Activated naive CD4-positive, alpha-beta T cell treated with anti-CD3 and anti-CD28 coated beads, Interleukin-2, amount 10 ng/mL, durations not matched to agents 7 days and 5 days (primary cell): ENCODE measurements at places on chromosomes 2 and 18.

- DNase-seq: no peak
These were observed 28.7 kb downstream of the MGAT4A start for GRCh38 chr2:98702127-98702802.

DNA sequence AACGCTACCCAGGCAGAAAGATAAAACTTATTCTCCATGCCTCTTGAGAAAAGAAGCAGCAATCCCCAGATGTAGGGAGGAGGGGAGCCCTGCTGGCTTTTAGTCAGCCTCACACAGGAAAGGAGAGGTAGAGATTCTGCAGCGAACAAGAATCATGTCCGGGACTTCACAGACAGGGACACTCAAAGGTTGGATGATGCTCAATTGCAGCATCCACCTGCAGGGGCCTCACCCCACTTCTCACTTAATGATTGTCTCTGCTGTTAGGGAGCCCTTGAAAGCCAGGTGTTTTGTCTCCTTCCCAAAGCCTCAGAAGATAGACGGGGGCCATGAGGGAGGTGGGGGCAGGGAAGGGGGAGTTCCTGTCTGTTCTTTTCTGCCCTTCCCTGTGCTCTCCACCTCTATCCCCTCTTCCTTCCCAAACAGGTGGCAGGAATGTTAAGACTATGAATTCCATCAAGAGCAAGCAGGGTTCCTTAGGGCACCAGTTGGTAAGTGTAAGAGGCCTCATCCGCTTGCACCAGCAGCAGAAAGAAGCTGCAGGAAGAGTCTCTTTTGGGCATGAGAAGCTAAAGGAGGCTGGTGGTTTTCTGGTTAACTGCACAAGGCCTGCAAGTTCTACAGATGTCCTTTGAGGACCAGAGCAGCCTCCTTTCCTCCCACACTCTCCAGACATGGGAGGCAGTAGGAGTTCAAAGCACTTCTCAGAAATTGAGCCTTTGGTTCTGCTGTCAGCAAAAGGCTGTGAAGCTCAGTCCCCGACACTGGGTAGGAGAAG, 154.7 kb upstream of the TNP1 start:
- DNase-seq: no peak

GRCh38 chr18:7567474-7568425, 634 bp downstream of the PTPRM start:
- DNase-seq: peak; percentile 21

DNA sequence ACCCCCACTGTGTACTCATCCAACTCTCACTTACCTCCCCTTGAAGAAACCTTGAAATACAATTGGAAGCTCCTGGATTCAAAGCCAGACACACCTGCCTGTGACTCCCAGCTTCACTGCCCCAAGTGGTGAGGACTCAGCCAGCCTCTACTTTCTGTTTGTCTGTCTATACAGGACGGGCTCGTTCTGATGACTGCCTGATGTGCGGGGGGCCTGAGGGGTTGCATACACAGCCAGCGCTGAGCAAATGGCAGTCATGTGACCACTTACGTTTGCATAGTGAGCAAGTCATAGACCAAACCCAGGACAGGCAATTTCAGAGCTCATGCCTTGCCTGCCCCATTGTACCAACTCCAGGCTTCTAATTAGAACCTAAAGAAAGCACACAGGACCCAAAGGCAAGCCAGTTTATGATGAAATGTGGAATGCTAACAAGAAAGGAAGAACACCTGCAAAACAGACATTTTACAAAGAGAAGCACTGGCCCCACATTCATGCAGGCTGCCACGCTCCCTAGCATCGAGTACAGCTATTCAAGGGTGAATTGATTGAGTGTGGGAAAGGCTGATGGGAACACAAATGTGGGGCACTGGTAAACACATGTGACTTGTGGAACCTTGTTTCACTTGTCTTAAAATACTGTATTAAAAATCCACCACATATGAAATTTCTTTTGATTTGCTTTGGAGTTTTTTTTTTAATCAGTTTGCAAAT, 137.8 kb downstream of the LNPK start:
- DNase-seq: no peak

GRCh38 chr2:26651470-26651771, 10.3 kb upstream of the CIB4 start:
- no peak for DNase-seq

GRCh38 chr18:61797696-61798590, 94.9 kb downstream of the RNF152 start:
- no peak for DNase-seq

DNA sequence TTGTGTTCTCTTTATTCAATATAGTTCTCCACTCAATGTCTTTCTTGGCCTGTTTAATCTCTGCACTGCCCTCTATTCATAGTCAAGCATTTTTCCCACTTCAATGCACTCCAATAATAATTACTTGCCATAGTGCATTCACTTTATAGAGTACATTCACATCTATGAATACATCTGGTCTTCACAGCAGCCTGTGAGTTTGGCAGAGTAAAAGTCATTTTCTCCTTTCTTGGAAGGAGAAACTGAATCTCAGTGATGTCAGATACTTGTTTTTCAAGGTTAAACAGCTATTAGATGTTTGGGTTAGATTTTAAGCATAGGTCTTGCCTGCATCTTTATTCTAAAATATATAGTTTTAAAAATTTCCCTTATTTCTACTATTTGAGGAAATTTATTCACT, 373.2 kb downstream of the TRIB2 start:
- no peak for DNase-seq

- DNase-seq: no peak
These were observed 245.4 kb downstream of the PTPRM start for GRCh38 chr18:7812431-7813063.

DNA sequence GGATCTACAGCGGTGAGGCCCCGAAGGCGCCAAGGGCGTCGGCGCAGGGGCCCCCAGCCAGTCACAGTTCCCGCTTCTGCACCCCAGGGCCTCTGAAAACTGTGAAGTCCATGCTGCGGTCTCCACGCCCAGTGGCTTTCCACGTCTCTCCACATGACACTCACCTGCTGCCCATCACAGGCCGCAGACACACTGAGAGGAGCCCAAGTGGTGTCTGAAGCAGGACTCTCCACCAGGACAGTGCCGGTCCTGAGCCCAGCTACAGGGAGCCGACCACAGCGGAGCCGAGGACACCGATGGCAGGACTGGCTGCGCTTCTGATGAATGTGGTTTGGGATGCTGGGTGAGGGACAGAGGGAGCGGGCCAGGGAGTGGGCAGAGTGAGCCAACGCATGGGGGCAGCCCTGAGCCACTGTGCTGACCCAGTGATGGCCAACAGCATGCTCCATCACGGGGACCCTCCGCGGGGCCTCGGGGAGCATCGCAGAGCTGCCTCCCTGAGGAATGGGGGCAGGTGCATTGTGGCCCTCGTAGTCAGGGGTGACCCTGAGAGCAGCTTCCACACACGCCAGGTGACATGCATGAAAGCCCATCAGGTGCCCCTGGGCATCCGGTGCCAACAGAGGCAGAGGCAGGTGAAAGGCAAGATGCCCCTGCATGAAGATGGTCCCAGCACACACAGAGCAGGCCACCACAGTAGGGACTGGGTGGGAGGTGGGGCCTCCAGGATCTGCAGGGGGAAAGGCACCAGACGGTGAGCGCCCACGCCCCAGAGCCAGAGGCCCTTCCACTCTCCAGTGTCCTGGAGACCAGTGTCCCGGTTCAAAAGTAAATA, 116.6 kb downstream of the HDAC4 start:
- DNase-seq: no peak

DNA sequence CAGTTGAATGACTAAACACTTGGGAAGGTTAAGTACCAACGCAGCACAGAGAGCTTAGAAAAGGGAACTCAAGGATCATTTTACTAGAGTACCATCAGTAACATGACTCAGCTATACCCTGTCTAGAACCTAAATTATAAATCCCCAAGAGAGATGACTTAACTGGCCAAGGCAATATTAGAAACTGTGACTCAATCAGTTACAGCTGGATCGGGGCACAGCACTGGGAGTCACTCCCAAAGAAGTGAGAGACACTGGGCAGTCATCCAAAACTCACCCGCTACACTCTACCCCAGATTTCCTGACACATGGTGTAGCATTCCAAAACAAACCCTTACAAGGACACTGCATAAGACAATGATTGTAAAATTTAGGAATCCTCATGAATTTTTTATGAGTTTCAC, 17.7 kb downstream of the IWS1 start:
- no peak for DNase-seq

DNA sequence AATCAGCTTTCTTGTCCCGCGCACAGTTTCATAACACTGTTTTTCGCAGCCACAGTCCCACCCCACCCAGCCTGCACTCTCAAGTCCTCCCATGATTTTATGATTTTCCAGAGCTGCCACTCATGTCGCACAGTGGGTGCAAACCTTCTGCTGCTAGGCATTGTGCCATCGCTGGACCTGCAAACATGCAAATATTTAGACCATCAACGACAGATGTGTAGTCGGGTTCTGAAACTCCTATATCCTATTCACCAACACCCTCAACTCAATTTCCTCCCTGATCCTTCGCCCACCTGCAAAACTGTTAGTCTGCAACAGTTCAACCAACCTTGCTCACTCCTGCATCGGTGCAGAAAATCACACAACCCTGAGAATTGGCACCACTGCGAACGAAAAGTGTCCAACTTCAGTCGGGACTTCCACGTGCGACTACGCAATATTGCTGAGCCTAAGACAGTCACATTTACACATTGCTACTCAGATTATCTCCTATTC, 871 bp upstream of the ALS2 start:
- DNase-seq: no peak

DNA sequence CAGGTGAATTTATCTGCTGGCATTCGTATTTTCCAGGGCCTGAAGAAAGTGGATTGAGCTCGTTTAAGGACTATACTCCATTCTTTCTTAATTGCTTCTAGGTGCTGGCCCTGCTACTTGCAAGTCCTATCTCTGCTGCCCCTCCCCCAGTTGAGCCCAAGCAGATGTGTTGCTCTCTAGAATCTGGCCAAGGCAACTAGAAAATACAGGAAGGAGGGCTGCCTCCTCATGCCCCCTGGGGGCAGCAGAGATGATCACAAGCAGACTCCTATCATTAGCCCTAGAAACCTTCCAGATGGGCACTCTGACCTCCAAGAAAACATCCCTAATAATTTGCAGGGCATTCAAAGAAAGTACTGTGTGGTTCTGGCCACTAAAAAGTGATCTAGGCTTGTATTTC, 72.5 kb upstream of the CYP26B1 start:
- DNase-seq: no peak

DNA sequence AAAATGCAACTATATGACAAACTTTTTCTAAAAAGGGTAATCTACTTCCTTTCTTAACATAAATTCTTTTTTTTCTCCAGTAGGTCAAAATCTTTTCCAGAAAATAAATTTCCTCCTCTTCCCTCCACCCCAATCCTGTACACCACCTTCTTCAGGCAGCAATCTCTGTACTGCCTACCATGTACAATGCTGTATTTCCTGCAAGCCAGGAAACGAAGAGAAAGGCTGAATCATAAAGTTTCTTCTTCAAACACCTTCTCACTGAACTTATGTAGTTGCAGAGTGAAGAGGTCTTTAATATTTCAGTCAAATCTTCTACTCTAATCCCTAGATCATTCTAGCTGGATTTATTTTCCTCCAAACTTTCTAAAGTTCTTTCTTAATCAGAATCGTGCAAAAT, 18.2 kb upstream of the C2orf66 start:
- DNase-seq: no peak

GRCh38 chr2:239756031-239756789, 268.9 kb downstream of the NDUFA10 start:
- DNase-seq: no peak

- no peak for DNase-seq
These were observed 308.4 kb upstream of the COL3A1 start for GRCh38 chr2:188665727-188666304.

DNA sequence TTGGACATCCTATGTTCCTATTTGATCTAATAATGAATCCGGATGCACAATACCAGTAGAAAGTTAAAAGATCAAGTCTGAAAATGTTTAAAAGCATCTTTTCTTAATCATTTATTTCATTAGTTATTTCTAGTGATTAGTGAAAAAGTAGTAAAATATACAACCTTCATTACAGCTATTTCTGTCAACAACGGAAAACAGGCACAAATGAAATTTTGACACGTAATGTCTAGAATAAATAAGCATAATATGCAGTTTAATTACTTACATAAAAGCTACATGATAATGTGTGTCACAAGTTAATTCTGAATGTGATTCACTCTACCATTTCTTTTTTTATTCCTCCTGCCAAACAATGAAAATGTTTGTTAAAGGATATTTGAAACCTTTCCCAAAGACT, 216.1 kb downstream of the MYCN start:
- DNase-seq: no peak

DNA sequence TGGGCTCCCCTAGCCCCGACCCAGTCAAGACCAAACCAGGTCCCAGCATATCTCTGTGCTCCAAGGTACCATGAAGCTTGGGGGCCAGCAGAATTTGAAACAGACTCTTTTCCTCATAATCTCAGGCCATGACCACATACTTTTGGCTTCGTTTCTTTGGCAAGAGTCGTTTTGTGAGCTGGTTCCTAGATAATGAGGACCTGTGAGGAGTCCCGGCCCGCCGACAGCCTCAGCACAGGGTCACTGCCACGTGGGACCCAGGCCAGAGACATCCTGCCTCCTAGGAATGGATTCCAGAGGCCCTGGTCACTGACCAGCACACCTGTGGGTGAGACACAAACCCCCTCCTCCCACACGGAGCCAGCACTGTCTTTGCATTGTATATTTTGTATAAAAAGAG, 73.5 kb downstream of the VAPA start:
- DNase-seq: no peak

GRCh38 chr2:234939576-234939975, 12.2 kb upstream of the SH3BP4 start:
- DNase-seq: no peak

DNA sequence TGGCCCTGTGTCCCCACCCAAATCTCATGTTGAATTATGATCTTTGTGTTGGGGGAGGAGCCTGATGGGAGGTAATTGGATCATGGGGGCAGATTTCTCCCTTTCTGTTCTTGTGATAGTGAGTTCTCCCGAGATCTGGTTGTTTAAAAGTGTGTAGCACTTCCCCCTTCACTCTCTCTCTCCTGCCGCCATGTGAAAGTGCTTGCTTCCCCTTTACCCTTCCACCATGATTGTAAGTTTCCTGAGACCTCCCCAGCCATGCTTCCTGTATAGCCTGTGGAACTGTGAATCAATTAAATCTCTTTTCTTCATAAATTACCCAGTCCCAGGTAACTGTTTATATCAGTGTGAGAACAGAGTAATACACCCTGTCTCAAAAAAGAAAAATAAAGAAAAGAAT, 25.5 kb downstream of the LRRFIP1 start:
- no peak for DNase-seq

- no peak for DNase-seq
These were observed 31.2 kb upstream of the CDKL4 start for GRCh38 chr2:39275016-39275415.

DNA sequence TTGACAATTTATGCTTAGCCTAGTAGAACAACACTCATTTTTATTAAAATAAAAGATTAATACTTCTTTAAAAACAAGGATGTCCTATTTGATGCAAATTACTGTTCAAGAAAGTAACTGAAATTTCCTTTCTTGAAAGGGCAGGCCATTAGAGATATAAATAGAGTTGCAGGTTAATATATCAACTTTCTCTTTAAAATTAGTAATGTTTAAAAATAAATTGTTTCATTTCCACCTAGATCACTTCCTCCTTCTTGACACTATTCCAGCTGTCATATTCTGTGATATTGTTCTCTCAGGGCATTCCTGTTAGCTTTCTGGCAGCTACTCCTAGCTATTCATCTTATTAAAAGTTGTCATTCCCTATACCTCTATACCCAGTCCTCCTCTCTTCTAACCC, 357.9 kb upstream of the NRP2 start:
- no peak for DNase-seq
